Right hindlimb (tissue), 1 donor: ENCODE measurements at places on chromosomes 11 and 22.

DNA sequence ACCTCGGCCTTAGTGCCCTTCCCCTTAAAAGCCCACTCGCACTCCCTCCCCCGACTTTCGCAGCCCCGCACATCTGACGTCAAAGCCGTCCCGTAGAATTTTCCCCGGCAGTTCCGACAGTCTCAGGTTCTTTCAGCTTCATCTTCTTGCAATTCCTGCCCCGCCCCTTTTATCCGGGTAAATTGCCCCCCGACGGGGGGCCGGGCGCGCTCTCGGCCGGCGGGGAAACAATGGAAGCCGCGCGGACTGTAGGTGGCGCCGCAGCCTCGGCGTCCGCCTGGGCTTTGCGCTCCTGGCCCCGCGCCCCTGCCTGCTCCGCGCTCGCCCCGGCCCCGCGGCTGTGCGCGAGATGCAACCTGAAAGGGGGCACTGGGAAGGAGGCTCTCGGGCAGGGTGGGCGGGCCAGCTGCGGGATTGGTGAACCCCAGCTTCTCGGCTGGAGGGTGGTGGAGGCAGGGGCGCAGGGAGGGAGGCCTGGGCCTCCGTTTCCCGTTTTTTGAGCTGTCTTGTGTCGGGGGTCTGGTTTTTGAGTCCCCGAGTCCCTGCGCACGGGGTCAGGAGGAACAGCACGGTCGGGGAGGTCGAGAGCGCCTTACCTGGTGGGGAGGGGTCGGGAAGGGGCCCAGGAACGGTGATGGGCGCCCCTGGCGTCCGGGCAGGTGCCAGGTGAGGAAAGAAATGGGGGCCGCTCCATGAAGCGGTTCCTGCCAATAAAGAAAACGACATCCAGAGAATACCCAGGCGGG, 859 bp upstream of the FGF19 start:
- peak; percentile 62 for DNase-seq

DNA sequence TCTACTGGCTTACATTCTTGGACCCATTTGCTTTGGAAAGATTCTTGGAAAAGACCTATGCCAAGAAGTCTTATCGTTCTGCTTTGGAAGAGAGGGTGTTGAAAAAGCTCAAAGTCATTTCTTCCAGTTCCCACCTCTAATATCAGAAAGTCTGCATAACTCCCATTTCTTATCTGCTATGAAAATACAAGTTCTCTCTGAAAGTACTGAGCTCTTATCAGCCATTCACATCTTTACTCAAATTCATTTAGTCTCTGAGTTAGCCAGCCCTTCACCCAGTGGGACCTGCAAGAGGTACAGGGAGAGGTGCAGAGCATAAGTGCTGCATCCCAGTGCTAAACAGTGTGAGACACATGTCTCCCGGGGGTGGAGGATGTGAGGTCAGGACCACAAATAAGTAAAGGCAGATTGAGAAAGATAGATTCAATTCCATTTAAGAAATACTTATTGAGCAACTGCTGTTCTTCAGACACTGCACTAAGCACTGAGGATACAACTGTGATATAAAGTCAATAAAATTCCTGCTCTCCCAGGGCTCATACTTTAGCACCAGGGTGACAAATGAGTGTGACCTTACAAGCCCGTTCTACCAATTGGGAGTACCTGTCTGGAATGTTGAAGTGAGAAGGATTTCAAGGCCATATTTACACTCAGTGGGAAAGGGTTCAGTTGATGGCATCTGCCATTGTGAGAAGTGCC, 76.7 kb downstream of the PISD start:
- no peak for DNase-seq

- DNase-seq, result no peak
These were observed 58.8 kb downstream of the SPECC1L start for GRCh38 chr22:24329453-24329852.

- no peak for DNase-seq
These were observed 180.6 kb downstream of the OR4A47 start for GRCh38 chr11:48669146-48669545.

GRCh38 chr11:68257477-68258362, 14.1 kb downstream of the C11orf24 start:
- peak; percentile 93 for DNase-seq

DNA sequence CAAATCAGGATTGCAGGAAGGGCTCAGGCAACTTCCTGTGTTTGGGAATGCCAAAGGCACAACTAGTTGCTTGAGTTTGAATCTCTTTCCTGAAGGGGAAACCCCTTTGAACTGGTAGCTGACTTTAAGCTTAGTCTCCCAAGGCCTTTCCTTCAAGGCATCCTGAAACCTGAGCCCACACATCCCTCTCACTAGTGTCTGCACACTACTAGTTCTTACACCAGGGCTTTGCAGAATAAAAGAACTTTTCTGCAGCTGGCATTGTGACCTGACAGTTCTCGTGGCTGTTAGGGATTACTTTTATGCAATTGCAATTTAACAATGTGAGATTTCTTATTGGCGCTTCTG, 95.4 kb downstream of the EXT2 start:
- DNase-seq, result no peak

DNA sequence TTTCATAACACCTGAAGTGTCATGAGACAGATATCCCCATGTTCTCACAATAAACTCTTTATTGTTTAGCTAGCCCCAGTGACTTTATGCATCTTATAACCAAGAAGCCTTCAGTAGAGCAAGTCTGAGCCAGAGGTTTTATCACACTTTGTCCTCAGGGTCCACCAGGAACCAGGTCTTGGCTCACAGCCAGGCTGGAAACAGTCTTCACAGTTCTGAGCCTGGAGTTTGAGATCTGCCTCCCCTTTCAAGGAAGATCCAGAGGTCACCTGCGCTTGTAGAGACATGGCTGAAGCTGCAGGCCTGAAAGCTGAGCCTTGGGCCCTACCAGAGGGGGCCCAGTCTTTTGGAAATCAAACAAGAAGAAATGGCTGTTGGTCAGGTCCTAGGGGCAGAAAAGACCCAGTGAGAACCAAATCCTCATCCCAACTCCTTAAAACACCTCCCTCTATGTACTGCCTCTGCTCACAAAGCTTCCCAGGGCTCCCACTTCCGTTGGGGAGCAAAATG, 3.5 kb downstream of the RRP8 start:
- DNase-seq, result no peak

GRCh38 chr22:45226503-45227186, 14.0 kb downstream of the KIAA0930 start:
- DNase-seq, result peak; percentile 38

DNA sequence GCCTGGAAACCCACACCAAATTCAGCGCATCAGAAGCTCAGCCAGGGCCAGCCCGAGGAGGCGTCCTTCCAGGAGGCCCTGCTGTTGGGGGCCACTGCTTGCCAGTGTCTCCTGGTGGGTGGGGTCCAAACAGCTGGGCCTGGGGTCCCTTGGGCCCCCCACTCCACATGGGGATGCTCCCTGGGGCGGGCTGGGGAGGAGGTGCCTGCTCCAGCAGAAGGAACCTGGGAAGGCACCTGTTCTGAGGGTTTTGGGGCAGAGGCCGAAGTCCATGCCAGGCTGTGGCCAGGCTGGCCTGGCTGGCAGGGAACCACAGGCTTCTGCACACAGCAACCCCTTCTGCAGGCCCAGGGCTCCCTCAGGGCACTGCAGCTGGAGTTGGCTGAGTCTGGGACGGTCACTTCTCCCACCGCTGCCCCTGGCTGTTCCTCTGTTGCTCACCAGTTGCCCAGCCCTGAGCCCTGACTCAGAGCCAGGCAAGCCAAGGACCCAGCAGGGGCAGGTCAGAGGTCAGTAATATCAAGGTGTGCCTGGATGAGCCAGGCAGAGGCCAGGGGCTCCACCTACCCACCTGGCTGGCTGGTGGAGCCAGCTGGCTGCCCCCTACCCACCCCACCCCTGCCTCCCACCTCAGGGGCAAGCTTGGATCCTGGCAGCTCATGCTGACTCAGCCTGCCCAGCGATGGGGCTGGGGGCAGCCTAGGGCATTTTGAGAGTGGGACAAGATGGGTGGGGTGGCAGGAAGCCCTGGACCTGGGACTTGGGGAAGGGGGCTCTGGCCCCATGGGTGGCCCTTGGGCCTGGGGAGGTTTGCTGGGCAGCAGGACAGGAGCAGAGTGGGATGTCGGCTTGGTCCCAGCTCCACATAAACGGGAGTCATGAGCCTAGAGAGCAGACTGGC, 12.0 kb upstream of the PHLDA2 start:
- peak; percentile 34 for DNase-seq

DNA sequence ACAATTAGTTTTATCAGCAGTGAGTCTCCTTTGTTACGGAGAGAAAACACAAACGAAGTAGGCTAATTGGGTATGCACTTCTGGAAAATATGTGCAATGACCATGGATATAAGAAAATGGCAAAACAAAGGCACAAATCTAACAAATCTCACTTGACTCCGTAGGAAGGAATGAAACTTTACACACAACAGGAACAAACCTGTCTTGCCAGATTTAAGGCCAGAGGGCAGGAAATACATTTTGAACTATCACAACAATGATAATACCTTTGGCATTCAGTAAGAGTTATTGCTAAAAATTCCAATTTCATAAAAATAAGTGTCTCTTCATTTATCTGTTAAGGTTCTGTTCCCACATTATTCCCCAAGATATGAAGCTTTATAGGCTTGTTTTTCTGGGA, 36.6 kb downstream of the SLC25A17 start:
- no peak for DNase-seq

GRCh38 chr11:87466223-87466622, 428.5 kb downstream of the TMEM135 start:
- peak; percentile 66 for DNase-seq

DNA sequence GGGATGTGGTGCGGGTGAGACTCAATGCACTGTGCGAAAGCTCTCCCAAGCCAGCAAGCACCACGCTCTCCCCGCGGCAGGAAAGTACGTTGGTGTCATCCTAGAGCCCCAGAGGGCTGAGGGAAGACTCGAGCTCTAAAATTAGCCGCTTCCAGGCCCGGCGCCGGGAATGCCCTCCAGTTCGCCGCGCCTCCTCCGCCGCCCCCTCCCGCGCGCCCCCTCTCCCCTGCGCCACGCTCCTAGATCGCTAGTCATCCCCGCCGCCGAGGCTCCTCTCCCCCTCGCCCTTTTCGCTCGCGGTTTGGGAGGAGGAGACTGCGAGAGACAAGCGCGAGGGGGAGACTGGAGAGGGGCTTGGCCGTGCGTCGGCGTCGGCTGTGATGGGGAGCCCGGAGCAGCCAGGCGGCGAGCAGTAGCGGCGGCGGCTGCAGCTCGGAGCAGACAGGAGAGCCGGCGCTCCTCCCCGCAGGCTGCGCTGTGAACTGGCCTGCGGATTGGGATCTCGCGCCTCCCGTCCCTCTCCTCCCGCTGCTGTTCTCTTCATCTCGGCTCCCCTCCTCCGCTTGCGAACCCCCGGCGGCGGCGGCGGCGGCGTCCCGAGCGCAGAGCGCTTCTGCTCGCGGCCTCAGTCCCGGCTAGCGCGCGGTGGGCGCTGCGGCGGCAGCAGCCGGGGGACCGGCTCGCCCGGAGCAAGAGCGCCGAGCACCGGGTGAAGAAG, at the start of gene FAT3:
TSS of gene FAT3 (plus strand) at position 412 of the 718 bp plus-strand sequence. CDS start 127,295 bp downstream, outside the sequence.
- peak; percentile 90 for DNase-seq

- DNase-seq, result no peak
These were observed 493.8 kb downstream of the NTM start for GRCh38 chr11:131864228-131864627.

GRCh38 chr11:6646918-6647679, 8.5 kb downstream of the DCHS1 start:
- DNase-seq, result peak; percentile 82

DNA sequence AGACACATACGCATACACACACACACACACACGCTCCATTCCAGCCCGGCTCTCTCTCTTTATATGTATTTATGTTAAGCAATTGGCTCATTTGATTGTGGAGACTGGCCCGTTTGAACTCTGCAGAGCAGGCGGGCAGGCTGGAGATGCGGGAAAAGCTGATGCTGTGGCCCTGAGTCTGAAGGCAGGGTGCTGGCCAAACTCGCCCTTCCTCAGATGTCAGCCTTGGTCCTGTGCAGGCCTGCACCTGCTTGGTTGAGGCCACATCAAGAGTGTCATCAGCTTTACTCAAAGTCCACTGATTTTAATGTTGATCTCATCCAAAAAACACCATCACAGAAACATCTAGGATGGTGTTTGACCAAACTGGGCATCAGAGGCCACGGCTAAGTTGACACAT, 569.3 kb downstream of the TBC1D22A start:
- no peak for DNase-seq

DNA sequence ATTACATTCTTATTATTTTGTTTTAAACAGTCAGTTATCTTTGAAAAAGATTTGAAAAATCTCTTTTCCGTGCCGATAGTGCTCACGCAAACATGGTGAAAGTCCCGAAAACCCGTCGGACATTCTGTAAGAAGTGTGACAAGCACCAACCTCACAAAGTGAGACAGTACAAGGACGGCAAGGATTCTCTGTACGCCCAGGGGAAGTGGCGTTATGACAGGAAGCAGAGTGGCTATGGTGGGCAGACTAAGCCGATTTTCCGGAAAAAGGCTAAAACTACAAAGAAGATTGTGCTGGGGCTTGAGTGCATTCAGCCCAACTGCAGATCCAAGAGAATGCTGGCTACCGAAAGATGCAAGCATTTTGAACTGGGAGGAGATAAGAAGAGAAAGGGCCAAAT, 28.7 kb upstream of the CTSD start:
- DNase-seq, result no peak

GRCh38 chr11:1138097-1138496, 19.7 kb upstream of the MUC5AC start:
- no peak for DNase-seq

- no peak for DNase-seq
These were observed 109.8 kb upstream of the FGF3 start for GRCh38 chr11:69928975-69929374.

- DNase-seq, result no peak
These were observed 42.4 kb downstream of the AMPD3 start for GRCh38 chr11:10497371-10498021.

DNA sequence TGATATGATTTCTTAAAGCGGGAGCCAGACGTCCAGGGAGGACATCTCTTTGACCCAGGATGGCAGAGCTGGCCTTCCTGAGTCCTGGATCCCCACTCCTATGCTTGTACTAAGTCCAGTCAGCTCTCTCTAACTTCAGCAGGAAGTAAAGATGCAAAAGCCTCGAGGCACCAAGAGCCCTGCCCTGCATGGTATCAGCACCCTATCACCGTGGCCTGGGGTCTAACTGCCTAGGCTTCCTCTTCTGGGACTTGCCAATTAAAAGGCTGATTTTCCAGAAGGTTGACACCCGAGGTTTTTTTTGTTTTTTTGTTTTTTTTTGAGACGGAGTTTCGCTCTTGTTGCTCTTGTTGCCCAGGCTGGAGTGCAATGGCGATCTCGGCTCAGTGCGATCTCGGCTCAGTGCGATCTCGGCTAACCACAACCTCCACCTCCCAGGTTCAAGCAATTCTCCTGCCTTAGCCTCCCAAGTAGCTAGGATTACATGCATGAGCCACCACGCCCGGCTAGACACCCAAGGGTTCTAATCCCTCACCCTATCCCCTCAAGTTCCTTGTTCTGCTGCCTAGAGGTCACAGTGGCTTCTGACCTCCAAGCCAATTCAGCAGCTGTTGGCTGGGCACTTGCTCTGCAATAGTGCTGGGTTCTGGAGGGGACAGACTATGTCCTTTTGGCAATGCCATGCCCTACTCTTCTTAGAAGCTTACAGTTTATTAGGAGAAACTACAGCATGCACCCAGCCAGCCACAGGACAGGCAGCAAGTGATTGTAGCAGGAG, 50.6 kb upstream of the FTH1 start:
- no peak for DNase-seq
